NCI-H2171 (cell line): ENCODE measurements at places on chromosomes 2 and 18.

- no peak for DNase-seq
Observed at GRCh38 chr2:11920993-11921583, 174.7 kb downstream of the LPIN1 start.

GRCh38 chr2:3149441-3150217, 228.0 kb downstream of the EIPR1 start:
- DNase-seq, result no peak

DNA sequence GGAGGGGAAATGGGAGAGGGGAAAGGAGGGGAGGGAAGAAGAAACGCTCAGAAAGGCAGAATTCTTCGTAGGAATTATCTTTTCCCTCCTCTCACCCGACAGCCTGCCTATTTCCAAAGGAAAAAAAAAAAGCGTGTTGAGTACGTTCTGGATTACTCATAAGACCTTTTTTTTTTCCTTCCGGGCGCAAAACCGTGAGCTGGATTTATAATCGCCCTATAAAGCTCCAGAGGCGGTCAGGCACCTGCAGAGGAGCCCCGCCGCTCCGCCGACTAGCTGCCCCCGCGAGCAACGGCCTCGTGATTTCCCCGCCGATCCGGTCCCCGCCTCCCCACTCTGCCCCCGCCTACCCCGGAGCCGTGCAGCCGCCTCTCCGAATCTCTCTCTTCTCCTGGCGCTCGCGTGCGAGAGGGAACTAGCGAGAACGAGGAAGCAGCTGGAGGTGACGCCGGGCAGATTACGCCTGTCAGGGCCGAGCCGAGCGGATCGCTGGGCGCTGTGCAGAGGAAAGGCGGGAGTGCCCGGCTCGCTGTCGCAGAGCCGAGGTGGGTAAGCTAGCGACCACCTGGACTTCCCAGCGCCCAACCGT, at the start of gene GAD1:
TSS of gene GAD1 (plus strand) at position 384 of the 589 bp plus-strand sequence. CDS start 1,705 bp downstream, outside the sequence.
- DNase-seq, result peak; percentile 87

GRCh38 chr18:58529714-58530354, 99.1 kb downstream of the ALPK2 start:
- peak; percentile 40 for DNase-seq

- DNase-seq, result no peak
Observed at GRCh38 chr18:79069717-79070151, 540 bp downstream of the ATP9B start.

DNA sequence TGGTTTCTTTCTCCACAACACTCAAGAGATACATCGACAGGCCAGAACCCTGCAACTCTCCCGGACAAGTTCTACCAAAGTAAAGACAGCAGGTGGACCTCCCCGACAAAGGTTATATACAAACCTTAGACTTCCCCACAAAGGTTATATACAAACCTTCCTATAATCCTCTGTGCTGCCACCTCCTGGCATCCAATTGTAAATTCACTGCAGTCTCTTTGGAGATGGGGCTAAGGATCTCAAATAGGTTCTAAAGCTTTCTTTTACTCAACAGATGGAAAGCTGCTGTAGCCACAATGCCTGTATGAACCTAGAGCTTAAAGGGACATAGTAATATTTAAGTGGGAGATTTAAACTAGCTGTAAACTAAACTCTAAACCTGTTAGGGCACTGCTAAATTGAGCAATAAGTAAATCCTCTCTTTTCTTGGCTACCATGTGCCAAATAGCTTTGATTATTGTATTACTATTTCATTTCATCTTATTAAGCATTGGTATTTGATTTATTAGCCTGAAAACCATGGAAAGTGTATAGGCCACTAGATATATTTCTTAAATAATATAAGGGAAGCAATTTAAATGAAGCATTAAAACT, 9.8 kb upstream of the MREG start:
- peak; percentile 13 for DNase-seq

GRCh38 chr2:105180491-105180972, 61.0 kb upstream of the GPR45 start:
- no peak for DNase-seq

DNA sequence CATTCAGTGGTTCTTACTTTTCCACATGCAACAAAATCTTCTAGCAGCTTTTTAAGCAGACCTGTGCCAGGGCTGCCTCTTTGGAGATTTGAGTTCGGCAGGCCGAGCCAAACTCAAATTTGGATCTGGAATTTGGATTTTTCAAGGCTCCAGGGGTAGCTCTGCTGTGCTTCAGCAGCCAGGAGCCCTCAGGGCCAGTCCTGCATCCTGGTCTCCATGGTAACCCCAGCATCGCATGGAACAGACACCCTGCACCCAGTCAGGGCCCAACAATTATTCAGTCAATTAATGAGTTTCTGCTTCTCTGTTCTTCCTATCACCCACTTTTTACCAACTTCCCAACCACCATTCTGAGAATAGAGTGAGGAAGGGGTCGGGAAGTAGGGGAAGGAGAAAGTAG, 30.0 kb downstream of the EN1 start:
- no peak for DNase-seq
